ENCODE measurements at places on chromosomes 1 and 21.
A peak's percentile ranks its signal among the peaks of the same experiment; 100 is the strongest.

DNA sequence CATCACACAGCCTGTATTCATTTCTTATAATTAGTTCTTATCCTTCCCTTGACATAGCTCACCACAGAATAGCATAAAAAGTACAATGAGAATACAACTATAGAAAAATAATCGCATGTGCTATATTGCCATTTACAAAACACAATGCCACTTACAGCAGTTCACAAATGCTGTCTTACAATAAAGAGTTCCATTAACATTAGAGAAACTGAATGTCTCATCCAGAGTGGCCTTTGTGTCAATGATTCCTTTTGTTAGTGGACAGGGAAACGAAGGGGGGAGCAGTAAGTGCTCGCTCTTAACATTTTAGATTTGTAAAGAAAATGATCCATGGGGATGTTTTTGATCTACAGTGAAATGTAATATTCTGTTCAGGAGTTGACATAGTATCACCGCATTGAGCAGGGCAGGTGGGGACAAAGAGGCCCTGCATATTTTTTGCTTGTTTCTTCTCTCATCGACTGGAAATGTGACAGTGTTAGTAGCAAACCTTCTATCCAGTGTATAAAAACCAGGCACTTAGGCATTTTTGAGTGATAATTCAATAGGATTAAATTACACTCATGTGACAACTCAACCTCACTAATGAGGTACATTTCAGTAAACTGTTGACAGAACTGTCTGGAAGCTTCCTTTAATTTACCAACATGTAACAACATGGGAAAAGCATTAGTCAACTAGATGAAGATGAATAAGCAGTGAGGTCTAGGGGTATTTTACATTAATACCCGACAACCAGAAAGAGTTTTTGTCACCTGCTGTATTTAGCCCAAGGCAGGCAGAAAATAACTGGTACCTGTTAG, 35.6 kb upstream of the RRP15 start:
- no peaks in the 10 kb centered on the region for H3K27me3 ChIP-seq
- no peak overlapping the region for H3K4me3 ChIP-seq
- H3K36me3 ChIP-seq: no peaks in the 10 kb centered on the region
- H3K27ac ChIP-seq: no peak overlapping the region
- H3K4me1 ChIP-seq: no peaks in the 10 kb centered on the region
- DNase-seq: no peak

DNA sequence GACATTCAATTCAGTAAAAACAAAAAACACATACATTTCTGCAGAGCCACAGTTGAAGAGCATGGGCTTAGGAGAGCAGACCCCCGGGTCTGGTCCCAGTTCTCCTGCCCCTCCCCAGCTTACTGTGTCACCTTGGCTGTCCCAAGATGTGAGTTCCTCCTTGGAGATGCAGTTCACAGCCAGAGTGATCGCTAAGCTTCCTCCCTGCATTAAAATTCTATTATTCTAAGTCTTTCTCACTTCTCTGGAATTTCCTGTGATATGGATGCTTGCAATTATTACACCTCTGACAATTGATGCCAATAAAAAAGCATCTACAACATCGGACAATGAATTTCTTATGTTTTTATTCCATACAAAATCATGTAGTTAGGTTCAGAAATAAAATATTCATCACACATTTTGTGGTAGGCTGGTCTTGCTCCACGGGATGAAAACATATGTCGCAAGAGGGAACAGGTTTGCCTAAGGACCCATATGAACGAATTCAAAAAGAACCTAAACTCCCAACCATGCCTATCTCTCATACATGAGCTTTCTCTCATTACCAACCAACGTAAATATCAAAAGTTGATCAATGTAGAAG, 328.5 kb upstream of the RUNX1 start:
- no peak for DNase-seq
- H3K27ac ChIP-seq: no peak overlapping the region
- no peaks in the 10 kb centered on the region for H3K36me3 ChIP-seq
- H3K4me1 ChIP-seq: no peaks in the 10 kb centered on the region
- H3K27me3 ChIP-seq: no peaks in the 10 kb centered on the region
- no peak overlapping the region for H3K4me3 ChIP-seq

- H3K4me1 ChIP-seq: peaks cover 3% of the 10 kb centered on the region
- peaks cover 17% of the 10 kb centered on the region for H3K27me3 ChIP-seq
- DNase-seq: no peak
- H3K27ac ChIP-seq: no peak overlapping the region
- H3K4me3 ChIP-seq: no peak overlapping the region
Measured at GRCh38 chr1:85228972-85229371, 28.2 kb upstream of the SYDE2 start.

DNA sequence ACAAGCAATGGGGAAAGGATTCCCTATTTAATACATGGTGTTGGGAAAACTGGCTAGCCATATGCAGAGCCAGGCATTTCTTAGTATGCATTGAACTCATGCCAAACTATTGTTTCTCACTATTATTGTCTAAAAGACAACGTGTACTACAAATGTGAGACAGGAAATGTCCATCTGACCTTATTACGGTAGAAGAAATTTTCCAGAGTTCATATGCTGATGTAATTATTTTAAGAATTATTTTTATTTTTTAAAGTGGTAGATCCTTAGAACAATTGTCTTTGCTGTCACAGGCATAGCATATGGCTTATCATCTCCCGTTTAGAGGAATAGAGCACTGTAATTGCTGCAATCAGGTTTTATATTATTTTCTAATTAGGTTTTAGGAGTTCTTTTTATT, 75.2 kb upstream of the S1PR1 start:
- H3K27ac ChIP-seq: no peak overlapping the region
- no peak overlapping the region for H3K4me3 ChIP-seq
- DNase-seq: no peak

DNA sequence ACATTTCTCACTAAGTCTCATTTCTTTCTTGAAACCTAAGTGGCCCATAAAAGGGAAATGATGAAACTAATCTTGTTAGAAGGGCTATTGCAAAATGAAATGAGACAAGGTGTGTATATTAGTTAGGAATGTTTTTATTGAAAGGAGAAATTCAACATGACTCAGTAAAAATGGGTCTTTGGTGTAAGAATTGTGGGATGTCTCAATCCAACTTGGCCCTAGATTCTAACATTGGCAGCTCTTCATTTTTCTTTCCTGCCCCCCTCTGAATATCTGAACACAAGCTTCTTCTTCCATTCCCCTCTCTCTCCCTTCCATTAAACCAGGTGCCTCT, 26.8 kb upstream of the TARBP1 start:
- H3K27ac ChIP-seq: peak overlapping the region; percentile 52
- H3K36me3 ChIP-seq: peaks cover 12% of the 10 kb centered on the region
- no peaks in the 10 kb centered on the region for H3K27me3 ChIP-seq
- H3K4me3 ChIP-seq: no peak overlapping the region

DNA sequence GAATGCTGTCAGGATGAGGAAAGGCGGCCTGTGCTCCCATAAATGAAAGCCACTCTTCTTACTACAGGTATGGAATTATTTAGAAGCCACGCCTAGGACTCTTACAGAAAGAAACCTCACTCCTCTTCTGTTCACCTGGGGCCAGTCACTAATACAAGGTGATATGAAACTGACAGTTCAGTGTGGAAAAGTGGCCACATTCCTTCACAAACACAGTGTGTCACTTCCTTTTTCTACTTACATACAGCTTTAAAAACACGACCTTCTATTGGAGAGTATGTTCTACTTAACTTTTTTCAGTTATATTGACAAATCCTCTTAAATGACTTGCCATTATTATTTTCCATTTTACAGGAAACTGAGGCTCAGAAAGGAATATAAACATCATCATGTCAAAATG, 163.1 kb downstream of the PCNX2 start:
- H3K4me1 ChIP-seq: peaks cover 4% of the 10 kb centered on the region
- no peak for DNase-seq
- no peaks in the 10 kb centered on the region for H3K27me3 ChIP-seq

Measured in T-helper 2 cell treated with Interferon-gamma antibody and Interleukin-4, amounts not matched to agents 5 μg/mL and 100 μg/mL, for 36 hours (primary cell).